ENCODE measurements at places on chromosomes 1 and 21.

GRCh38 chr1:5993556-5994491, 1.6 kb upstream of the NPHP4 start:
- peak; percentile 76 for DNase-seq

- DNase-seq = no peak
These were observed 21.9 kb downstream of the S100A7 start for GRCh38 chr1:153438599-153438998.

DNA sequence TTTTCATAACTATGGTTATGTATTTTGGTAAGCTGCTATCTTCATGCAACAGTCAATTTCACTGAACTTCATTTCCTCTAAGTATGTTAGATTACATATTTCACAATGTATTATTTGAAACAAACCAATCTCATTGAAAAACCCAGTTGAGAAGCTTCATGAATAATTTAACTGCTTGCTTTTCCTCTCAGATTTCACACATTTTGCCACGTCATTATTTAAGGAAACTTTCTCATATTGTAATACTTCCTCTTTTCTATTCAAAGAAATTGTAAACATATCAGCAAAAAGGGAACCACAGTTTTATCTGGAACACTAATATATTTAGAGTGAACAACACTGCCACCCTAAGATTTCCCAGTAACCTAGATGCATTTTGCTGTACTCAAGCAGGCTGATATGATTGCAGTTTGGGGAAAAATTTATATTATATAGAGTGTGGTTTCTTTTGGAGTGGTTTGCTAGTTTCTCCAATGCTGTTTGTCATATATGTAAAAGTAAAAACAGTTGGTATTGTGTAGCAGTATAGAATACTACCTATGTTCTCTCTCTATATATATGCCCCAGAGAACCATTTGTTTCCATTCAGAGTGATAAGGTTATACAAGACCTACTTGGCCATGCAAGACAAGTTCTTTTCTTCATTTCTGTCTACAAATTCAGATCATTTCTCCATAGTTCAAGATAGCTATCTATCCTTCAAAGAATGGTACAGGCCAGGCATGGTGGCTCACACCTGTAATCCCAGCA, 28.4 kb upstream of the AHCTF1 start:
- no peak for DNase-seq

DNA sequence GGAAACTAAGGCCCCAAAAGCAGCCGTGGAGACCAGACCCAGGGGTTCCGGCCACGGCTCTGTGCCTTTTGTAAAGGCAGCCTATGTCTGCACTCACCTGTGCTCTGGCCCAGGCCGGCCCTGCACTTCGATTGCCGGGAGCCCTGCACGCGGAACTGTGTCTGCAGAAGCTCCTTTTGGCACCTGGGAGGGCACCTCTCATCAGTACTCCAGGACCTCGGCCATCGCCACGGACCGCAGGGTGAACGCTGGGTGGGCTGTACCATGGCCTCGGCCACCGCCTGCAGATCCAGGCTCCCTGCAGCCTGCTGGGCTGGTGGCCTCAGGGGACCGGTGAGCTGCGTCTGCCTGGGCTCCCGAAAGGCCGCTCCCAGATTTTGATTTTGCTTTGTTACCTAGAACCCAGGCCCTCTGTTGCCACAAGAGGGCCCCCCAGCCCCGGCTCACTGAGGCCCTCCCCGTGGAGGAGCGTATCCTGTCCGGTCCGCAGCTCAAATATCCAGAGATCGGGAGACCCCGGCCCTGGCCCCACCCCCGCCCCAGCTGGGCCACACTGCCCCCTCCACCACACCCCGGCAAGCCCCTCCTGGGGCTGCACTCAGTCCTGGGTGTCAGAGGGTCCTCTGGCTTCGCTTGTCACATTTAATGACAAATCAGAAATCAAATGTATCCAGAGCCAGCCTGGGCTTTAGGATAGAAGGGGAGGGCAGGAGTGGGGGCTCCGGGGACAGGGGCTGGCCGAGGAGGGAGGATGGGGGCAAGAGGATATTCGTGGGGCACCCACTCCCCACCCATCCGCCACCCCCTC, 60.2 kb upstream of the PDE9A start:
- peak; percentile 99 for DNase-seq

- no peak for DNase-seq
These were observed 402.7 kb downstream of the LTN1 start for GRCh38 chr21:28590026-28590425.

DNA sequence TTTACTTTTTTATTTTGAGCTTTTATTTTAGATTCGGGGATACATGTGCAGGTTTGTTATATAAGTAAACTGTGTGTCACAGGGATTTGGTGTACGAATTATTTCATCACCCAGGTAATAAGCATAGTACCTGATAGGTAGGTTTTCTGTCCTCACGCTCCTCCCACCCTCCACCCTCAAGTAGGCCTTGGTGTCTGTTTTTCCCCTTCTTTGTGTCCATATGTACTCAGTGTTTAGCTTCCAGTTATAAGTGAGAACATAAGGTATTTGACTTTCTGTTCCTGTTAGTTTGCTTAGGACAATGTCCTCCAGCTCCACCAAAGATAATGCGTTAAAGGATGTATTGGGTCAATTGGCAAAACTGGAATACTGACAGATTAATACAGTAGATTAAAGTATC, 5.8 kb downstream of the ATP1A4 start:
- no peak for DNase-seq

GRCh38 chr1:94486990-94487389, 54.6 kb downstream of the F3 start:
- no peak for DNase-seq

GRCh38 chr21:44949779-44950198, 10.0 kb downstream of the SLX9 start:
- DNase-seq = peak; percentile 99

DNA sequence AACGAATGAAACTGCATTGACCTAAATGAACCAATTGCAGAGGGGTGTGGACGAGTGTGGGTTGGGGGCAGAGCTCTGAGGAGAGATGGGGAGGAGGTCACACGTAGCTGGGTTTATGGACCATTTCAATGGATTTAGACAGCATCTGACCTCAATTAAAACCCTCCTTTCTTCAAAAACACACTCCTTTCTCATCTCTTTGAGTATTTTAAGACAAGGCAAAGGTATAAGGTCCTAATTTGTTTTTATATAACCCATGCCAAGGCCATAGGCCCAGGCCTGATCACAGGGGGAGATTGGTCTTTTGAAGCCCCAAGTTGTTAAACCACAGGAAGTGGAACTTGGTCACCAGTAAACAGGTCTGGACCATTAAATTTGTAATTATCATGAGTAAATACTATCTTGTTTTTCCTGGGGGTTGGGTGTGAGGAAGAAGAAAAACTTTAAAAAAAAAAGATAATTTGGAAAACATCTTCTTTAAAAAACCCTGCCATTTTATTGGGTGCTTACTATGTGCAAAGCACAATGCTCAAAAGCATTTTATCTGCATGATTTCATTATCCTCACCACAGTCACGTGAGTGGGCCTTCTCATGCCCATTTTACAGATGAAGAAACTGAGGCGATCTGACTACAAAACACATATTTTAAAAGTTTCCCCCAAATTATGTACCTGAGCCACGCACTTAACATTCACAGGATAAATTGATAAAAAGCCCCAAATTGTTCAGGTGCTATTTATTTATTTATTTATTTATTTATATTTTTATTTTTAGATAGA, 8.9 kb upstream of the INAVA start:
- DNase-seq = no peak

DNA sequence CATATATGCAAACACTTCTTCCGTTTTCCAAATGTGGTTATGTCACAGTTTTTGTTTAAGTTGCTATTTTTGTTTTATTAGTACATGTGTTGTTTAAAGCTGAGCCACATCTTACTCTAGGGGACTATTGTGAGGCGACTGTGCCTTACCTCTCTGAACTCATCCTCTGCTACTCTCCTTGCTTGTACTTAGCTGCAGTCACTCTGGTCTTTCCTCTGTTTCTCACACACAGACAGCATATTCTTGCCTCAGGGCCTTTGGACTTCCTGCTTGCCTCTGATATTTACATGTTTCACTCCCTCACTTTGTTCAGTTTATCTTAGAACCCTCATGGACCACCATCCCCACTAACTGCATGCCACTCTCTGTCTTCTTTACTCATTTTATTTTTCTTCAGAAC, 101.1 kb downstream of the MACF1 start:
- no peak for DNase-seq

DNA sequence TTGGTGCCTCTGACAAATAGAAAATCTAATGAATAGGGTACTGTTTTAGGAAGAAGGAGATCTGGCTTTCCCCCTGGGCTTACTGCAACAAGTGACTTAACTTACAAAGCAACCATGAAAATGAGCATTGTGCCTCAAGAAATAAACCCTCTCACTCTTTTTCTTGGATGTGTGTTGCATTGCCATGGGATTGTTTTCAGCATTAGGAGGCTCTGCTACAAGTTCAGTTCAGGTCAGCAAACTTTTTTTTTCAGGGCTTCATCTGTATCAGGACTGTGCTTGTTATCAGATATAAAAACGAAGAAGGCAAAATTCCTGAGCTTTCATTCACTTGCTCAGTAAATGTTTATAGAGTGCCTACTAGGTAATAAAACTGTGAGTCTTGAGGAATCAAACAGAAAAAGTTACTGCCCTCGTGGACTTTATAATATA, 37.8 kb upstream of the DOCK7 start:
- no peak for DNase-seq

GRCh38 chr1:59638231-59638711, 176.5 kb upstream of the HOOK1 start:
- peak; percentile 36 for DNase-seq

DNA sequence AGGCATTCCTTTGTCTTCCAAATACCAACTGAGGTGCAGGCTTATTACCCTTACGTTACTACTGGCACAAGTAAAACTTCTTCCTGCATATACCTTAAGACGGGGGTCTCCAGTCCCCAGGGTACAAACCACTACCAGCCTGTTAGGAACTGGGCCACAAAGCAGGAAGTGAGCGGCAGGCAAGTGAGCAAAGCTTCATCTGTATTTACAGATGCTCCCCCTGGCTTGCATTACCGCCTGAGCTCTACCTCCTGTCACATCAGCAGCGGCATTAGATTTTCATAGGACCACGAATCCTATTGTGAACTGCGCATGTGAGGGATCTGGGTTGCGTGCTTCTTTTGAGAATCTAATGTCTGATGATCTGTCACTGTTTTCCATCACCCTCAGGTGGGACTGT, 113.1 kb downstream of the SLC45A1 start:
- no peak for DNase-seq

- no peak for DNase-seq
These were observed 378.9 kb downstream of the BRINP3 start for GRCh38 chr1:190098756-190099155.

DNA sequence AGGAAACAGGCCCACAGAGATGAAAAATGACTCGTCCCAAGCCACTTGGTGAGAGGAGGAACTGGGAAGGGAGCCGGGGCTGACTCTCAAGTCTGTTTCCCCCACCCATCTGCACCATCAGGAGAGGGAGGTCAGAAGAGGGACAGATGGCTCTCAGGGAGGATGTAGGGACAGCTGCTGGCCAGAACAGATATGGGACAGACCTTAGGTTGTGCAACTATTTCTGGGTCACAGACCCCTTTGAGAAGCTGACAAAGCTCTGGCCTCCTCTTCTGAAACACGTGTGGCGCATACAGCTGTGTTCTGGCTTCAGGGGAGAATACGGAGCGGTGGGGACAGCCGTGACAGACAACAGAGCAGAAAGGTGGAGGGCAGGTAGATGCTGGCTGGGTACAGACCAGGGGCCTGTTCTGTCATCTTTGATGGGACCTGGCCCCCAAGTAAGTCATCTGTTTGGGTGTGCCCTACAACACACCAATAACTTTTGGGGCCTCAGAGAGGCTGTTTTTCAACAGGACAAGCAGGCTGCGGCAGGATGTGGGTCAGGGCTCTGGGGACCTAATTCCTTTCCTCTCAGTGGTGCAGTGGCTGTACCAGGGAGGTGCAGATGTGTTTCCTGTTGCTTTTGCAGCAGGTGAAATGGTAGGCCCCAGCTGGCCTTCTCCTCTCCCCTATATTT, 7.3 kb downstream of the SH3BGRL3 start:
- no peak for DNase-seq

GRCh38 chr1:193569983-193570269, 383.5 kb upstream of the B3GALT2 start:
- no peak for DNase-seq

DNA sequence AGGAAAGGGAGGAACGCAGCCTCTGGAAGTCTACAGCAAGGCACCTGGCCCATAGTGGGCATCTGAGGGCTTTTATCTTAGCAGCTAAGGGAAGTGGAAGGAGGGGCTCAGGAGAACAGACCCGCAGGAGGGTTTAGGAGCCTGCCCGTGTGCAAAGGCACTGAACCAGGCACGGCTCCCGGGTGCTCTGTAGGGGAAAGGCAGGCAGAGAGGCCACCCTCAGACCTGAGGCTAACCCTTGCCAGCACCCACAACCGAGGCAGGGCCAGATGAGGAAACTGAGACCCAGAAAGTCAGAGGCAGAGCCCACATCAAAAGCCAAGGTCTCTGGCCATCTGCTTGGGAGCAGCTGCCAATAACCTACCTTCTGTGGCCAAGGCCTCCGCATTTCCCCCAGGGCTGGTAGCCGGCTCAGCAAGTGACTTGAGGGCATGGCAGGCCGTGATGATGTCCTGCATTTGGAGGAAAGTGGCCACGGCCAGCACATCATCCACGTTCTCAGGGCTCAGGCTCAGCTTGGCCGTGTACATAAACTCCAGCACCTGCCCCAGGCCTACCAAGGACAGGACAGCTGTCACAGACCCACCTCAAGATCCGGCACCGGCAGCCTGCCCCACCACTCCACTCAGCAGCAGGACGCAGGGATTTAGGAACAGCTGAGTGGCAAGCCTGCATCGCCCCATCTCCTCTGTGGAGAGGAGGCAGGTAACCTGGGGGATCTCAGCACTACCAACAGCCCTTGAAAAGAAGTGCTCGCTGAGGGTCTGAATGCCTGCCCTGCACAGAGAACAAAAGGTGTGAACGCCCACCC, 29.1 kb downstream of the ZBTB17 start:
- peak; percentile 37 for DNase-seq

DNA sequence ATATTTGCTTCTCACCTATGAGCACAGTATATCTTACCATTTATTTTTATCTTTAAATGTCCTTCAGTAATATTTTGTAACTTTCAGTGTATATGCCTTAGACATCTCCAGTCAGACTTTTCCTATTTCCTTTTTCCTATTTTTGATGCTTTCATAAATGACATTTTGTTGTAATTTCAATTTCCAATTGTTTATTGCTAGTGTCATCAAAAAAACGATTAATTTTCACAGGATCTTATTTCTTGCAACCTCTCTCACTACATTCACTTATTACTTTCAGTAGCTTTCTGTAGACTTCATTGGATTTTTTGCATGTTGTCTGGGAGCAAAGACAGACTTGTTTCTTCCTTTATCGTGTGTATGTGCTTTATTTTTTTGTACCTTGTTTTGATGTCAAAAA, 602.4 kb downstream of the AJAP1 start:
- no peak for DNase-seq

GRCh38 chr1:172653015-172653709, 5.7 kb upstream of the FASLG start:
- no peak for DNase-seq

DNA sequence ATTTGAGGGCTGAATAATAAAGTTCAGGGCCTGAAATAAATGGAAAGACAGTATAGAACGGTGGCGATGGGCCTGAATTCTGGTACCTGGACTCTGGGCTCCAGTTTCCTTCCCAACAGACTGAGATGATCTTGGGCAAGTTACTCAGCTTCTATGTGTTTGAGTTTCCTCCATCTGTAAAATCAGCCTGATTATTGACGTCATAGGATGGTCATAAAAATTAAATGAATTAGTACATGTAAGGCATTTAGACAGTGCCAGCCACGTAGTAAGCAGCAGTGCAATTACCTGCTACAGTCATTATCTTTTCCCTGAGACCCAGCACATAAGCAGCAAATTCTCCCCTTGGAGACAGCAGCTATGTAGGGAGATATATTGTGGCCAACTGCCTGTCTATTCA, 260.9 kb downstream of the NTNG1 start:
- no peak for DNase-seq

- no peak for DNase-seq
These were observed 59.5 kb downstream of the CNIH3 start for GRCh38 chr1:224675590-224675989.
